ENCODE measurements at places on chromosomes 12 and 14.

DNA sequence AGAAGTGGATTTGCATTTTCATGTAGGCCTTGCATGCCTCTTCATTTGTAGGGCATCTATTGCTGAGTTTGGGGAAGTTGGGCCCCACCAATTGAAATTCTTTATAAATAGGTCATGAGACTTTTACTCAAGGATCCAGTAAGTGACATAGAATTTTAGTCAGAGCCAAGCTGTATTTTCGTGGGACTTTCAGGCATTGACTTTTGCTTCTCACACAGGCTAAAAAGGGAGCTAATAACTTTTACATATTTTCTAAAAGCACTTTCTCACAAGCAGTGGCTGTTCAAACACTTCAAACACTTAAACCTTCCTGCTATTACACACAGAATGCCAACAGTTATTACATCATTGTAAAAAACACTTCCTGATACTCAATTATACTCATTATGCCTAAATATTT, 260.5 kb downstream of the MSRB3 start:
- no peak for DNase-seq

GRCh38 chr12:5015711-5016492, 27.8 kb upstream of the KCNA5 start:
- peak; percentile 25 for DNase-seq

DNA sequence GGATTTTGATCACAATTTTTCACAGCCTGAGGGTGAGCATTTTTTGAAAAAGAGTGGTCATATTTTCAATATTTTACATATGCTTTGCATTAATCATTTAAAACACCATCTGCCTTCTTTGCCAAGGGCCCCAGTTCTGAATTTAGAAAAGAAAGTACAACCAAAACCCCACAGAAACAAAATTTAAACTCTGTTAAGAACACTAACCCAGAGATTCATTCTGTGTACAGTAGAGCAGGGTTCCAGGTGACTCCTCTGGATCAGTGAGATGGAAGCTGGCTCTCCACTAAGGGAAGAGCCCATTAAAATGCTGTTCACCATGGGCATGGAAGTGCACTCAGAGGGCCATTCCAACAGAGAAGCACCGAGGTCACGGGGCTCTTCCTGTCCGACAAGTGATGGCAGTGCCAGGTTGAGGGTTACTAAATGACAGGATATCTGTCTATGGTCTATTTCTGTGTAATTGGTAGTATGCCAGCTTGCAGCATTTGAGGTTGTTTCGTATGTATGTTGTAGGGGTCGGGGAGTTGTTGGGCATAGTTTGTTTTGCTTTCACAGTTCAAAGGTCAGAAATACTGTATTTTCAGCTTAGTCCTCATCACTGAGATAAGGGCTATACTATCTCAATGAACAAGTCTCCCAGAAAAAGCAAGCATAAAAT, 95.9 kb downstream of the SLC35F4 start:
- DNase-seq, result no peak

GRCh38 chr14:75049136-75049535, 2.1 kb downstream of the MLH3 start:
- DNase-seq, result no peak

DNA sequence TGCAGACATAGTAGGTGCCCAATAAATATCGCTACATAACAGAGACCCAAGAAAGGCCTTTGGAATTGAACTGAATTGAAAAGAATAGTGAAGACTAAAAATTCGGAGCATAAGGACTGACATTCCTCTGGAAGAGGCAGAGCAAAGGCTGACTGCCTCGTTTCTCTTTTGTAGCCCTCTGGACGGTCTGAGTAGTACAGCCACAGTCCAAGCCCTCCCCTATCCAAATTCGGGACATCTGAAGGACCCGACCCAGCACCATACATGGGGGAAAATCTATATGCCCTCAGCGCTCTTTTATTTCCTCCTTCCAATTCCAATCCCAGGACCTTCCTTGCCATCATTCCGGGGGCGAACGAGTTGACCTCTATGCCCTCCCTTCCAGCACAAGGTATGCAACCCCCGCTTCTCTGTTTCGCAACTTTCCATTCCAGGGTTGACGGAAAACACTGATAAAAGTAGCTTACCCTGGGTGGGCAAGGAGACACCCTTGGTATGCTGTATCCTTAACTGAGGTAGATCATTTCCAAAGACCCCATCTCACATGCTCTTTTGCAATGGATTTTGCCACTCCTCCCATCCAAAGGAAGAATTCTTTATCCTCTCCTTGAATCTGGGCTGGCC, 127.4 kb upstream of the MAP1LC3B2 start:
- no peak for DNase-seq

- no peak for DNase-seq
These were observed 165.7 kb downstream of the SLC16A7 start for GRCh38 chr12:59761542-59761941.

DNA sequence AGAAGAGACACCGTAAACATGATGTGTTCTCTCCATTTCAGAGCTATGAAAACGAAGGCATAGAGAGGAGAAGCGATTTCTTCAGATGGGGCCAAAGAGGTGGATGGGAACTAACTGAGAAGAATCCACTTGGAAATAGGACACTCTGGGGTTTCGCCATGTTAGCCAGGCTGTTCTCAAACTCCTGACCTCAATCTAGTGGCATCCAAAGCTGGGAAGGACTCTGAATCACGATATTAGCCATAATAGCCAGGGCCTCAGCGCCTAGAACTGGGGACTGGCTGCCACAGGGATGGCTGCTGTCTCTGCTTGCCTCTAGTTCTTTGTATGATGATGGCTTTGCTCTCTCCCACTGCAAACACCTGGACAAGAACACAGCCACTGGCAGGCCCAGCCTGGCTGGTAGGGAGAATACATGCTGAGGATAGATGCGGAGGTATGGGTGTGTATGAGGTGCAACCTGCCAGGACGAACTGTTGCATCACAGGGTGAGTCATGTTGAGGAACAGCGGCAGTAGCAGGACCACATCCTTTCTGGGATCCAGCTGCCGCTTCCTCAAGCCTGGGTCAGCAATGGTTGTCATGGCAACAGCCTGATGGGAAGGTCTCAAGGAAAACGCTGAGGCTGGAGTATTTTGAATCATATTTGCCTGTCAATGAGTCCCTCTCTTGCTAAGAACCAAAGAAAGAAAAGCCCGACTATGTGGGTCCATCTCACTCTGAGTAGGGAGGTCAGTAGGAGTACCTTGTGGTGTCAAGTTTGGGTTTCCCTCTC, 31.1 kb downstream of the CCDC177 start:
- DNase-seq, result peak; percentile 68
